ENCODE measurements at places on chromosomes 5 and 9. TPM values are rescaled to one million over a fixed set of nuclear protein-coding genes. Genes with fewer than 3 reads are reported as not detected.

DNA sequence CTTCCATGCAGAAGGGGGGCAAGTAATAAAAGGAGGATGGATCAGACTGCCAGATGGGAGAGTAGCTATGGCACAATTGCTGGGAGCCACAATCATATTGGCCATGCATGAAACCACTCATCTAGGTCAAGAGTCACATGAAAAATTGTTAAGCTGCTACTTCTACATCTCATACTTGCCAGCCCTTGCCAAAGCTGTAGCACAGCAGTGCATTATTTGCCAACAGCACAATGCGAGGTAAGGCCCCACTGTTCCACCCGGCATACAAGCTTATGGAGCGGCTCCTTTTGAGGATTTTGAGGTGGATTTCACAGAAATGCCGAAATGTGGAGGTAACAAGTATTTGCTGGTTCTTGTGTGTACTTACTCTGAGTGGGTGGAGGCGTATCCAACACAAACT is 109.9 kb upstream of the EPB41L4A start:
- no peaks in the 10 kb centered on the region for H3K4me1 ChIP-seq
- DNase-seq = no peak
- H3K36me3 ChIP-seq = no peaks in the 10 kb centered on the region
- no peak overlapping the region for H3K27ac ChIP-seq

GRCh38 chr9:127458921-127459320 is 7.6 kb downstream of the LRSAM1 start:
- peaks cover 6% of the 10 kb centered on the region for H3K4me1 ChIP-seq
- H3K27ac ChIP-seq = no peak overlapping the region
- no peak overlapping the region for H3K4me3 ChIP-seq
- no peak for DNase-seq

DNA sequence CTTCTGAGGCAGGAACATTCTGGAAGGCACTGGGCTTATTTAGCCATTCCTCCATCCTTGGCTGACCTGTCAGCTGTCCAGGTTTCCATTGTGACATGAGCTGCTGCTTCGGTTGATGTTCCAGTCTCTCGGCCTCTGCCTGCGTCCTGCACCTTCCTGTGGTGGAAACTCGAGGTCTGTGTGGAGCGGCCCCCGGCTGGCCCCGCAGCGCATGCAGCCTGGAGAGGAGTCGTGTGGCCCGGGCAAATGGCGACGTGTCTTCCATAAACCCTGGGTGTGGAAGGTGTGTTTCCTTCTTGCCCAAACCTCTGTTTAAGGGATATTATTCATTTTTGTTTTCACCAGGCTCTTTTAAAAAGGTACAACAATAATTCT is 36.5 kb upstream of the SLC9A3 start:
- H3K27ac ChIP-seq = no peak overlapping the region
- peaks cover 7% of the 10 kb centered on the region for H3K27me3 ChIP-seq
- H3K4me3 ChIP-seq = no peak overlapping the region
- no peaks in the 10 kb centered on the region for H3K36me3 ChIP-seq
- DNase-seq = no peak
- H3K4me1 ChIP-seq = no peaks in the 10 kb centered on the region

DNA sequence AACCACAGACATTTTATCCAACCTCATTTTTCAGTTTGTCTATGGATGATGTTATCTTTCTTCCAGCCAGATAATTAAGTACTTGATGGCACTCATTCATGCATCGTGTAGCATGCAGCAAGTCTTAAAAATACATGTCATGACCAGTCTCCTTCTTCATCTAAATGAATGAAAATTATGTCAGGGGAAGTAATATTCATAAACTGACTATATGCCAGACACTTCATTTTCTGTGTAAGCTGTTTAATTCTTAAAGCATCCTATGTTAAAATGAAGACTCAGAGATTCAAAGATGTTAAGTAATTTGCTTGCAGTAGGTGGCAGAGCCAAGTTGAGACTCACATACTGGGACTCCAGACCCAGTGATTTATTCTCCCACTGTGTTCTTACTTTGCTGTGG is 181.7 kb upstream of the CD180 start:
- H3K27me3 ChIP-seq = peaks cover 9% of the 10 kb centered on the region
- H3K36me3 ChIP-seq = peaks cover 2% of the 10 kb centered on the region
- DNase-seq = no peak
- H3K27ac ChIP-seq = no peak overlapping the region
- no peak overlapping the region for H3K4me3 ChIP-seq

GRCh38 chr9:115234094-115234493 is 116.1 kb upstream of the TNC start:
- H3K27me3 ChIP-seq = peaks cover 16% of the 10 kb centered on the region
- H3K36me3 ChIP-seq = no peaks in the 10 kb centered on the region
- H3K4me3 ChIP-seq = no peak overlapping the region
- no peak for DNase-seq

DNA sequence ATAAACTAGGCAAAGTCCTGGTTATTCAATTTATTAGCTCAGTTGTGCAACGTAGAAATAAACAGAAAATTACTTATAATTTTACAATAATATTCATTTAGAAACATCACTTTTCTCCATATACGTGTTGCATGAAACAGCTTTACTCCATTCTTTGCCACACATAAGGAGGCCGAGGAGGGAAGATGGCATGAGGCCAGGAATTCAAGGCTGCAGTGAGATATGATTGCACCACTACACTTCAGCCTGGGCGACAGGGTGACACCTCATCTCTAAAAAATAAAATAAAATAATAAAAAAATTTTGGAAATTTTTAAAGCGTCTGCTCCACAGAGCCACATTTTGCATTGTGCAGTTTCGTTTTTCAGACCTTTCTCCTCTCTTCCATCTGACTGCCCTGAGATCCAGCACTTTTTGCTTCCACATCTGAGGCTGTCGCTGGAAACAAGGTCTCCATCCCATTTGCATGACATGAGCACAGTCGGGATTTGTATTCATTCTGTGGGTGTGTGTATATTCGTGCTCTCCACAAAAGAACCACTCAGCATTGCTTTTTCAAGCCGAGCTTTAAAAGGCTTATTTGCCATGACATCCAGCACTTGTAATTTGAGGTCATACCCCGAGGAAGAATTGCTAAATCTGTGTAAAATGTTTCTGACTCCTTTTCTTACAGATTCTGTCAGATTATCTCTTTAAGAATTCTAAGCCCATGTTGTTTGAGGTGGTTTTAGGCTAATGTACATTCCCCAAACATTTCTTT is 98.6 kb upstream of the MSX2 start:
- no peak overlapping the region for H3K4me3 ChIP-seq
- no peak overlapping the region for H3K27ac ChIP-seq
- H3K4me1 ChIP-seq = no peaks in the 10 kb centered on the region
- H3K36me3 ChIP-seq = no peaks in the 10 kb centered on the region

DNA sequence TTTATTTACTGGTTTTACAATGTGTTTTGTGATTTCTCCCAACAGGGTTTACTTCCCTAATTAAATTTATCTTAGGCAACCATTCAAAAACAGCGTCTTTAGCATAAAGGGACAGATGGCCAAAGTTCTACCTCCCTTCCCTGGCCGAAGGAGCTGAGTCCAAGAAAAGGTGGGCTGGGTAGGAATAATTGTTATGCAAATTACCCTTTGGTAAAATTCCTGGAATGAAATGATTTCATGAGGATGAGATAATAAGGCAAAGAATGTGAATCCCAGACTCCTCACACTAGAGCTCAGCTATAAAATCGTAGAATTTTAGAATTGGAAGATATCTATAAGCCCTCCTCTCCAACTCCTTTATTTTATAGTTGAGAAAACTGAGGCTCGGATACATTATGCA is 119.6 kb downstream of the SGCD start:
- H3K4me3 ChIP-seq = no peak overlapping the region
- peaks cover 14% of the 10 kb centered on the region for H3K27me3 ChIP-seq
- H3K4me1 ChIP-seq = no peaks in the 10 kb centered on the region

DNA sequence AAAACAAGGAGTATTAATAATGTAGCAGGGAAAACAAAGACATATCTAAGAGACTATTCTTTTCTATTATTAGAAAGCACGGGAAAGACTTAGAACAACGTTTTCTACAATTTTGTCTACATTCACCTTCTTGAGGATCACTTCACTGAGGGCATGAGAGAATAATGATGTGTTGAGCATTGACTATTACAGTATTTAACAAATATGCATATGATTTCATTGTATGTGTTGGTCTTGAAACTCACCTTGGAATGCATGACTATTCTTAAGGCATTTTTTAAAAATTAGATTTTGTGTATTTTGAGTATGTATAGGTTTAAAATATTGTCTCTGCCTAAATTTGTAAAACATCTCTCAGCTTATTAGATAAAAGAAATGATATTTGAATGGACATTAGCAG is 1.2 kb downstream of the FSD1L start:
- H3K27me3 ChIP-seq = peaks cover 5% of the 10 kb centered on the region
- H3K4me1 ChIP-seq = peaks cover 17% of the 10 kb centered on the region
- DNase-seq = no peak
- peak overlapping the region; percentile 86 for H3K4me3 ChIP-seq
- no peak overlapping the region for H3K27ac ChIP-seq

DNA sequence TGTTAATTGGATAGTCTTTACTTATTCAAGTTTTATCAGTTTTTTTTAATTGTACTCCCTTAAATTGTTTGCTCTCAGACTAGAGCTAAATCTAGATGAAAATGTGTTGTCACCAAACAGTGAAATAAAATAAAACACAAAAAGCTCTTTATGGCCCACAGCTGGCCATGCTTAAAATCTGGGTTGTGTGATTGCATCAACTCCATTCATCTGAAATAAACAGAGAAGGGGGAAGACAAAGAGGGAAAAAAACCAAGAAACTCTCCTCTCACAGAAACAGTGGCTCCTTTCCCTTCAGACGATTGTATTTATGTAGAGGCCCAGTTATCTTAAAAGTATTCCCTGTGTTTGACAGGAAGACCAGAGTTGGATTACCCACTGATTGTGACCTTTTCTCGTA is 422.4 kb downstream of the IRX1 start:
- no peak overlapping the region for H3K4me3 ChIP-seq
- no peaks in the 10 kb centered on the region for H3K4me1 ChIP-seq
- H3K27ac ChIP-seq = no peak overlapping the region
- no peak for DNase-seq
- H3K36me3 ChIP-seq = no peaks in the 10 kb centered on the region

- H3K4me1 ChIP-seq = no peaks in the 10 kb centered on the region
- H3K27me3 ChIP-seq = peaks cover 14% of the 10 kb centered on the region
- no peak overlapping the region for H3K27ac ChIP-seq
Measured at GRCh38 chr9:99634186-99634585, 187.5 kb upstream of the NR4A3 start.

GRCh38 chr9:112502175-112502946 is 15.7 kb downstream of the KIAA1958 start:
- H3K36me3 ChIP-seq = peaks cover 12% of the 10 kb centered on the region
- peaks cover 3% of the 10 kb centered on the region for H3K4me1 ChIP-seq
- DNase-seq = no peak
- H3K27ac ChIP-seq = no peak overlapping the region
- no peaks in the 10 kb centered on the region for H3K27me3 ChIP-seq

DNA sequence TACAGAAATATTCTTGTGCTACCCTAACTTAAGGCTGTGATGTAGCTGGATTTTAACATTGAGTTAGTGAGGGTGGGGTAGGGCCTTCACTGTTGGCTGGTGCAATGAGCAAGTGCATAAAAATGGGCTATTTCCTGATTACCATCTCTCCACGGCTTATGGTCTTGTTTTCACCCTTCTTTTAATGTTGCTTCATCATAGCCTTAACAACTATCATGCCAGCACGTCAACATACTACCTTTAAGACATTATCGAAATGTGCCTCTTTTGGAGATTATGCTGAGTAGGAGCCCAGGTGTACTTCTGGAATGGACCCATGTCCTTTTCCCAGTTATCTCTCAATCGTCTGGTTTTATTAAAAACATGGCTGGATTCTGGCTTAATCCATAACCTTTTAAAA is 350.9 kb upstream of the ACTBL2 start:
- no peak overlapping the region for H3K27ac ChIP-seq
- no peak for DNase-seq
- no peaks in the 10 kb centered on the region for H3K4me1 ChIP-seq
- no peaks in the 10 kb centered on the region for H3K36me3 ChIP-seq

DNA sequence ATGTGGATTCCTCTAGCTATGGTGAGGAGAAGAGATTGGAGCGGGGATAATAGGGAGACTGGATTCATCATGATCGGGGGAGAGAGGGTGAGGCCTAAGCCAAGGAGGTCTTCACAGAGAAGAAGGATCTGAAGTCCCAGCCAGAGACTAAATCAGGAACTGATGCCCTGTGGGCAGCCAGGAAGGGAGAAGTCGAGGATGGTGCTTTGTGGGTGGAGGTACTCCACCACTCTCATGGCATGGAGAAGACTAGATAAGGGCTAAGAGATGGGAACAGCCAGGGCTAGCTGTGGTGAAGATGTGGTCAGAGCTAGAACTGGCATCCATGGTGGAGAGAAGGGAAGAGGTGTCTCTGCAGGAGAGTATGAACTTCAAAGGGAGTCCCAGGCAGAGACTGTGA is 3.0 kb upstream of the RGS14 start:
- H3K4me3 ChIP-seq = peak overlapping the region; percentile 6
- H3K36me3 ChIP-seq = peaks cover 21% of the 10 kb centered on the region
- peaks cover 60% of the 10 kb centered on the region for H3K4me1 ChIP-seq
- DNase-seq = no peak
- H3K27ac ChIP-seq = no peak overlapping the region

GRCh38 chr5:65199993-65200675 is 281.6 kb downstream of the ADAMTS6 start:
- H3K27ac ChIP-seq = no peak overlapping the region
- peaks cover 6% of the 10 kb centered on the region for H3K4me1 ChIP-seq
- no peaks in the 10 kb centered on the region for H3K36me3 ChIP-seq
- H3K27me3 ChIP-seq = no peaks in the 10 kb centered on the region
- no peak overlapping the region for H3K4me3 ChIP-seq

GRCh38 chr5:152556784-152557183 is 151.7 kb upstream of the NMUR2 start:
- H3K36me3 ChIP-seq = no peaks in the 10 kb centered on the region
- DNase-seq = no peak
- H3K4me3 ChIP-seq = no peak overlapping the region

GRCh38 chr5:133687212-133688061 is 75.1 kb upstream of the FSTL4 start:
- no peaks in the 10 kb centered on the region for H3K4me1 ChIP-seq
- H3K27ac ChIP-seq = no peak overlapping the region
- H3K36me3 ChIP-seq = no peaks in the 10 kb centered on the region
- peaks cover 25% of the 10 kb centered on the region for H3K27me3 ChIP-seq
- H3K4me3 ChIP-seq = no peak overlapping the region

GRCh38 chr9:112917047-112917986 is 26.6 kb upstream of the SLC46A2 start:
- peaks cover 4% of the 10 kb centered on the region for H3K4me1 ChIP-seq
- H3K36me3 ChIP-seq = no peaks in the 10 kb centered on the region
- no peak overlapping the region for H3K4me3 ChIP-seq
- H3K27me3 ChIP-seq = peaks cover 9% of the 10 kb centered on the region
- DNase-seq = no peak
- H3K27ac ChIP-seq = no peak overlapping the region

- DNase-seq = no peak
- H3K27ac ChIP-seq = no peak overlapping the region
- H3K4me3 ChIP-seq = no peak overlapping the region
- no peaks in the 10 kb centered on the region for H3K27me3 ChIP-seq
Measured at GRCh38 chr5:167763772-167764171, 527.7 kb upstream of the WWC1 start.

Gene C5orf22
- 27.2 TPM for total RNA-seq

Gene MELK
- total RNA-seq = 47.2 TPM

Gene PLEKHG4B
- 0.03 TPM for total RNA-seq

Gene LCN6
- total RNA-seq = not detected

Gene CTXN3
- total RNA-seq = not detected

Gene UNC13B
- 0.64 TPM for total RNA-seq

Gene WDR38
- total RNA-seq = not detected

Gene SKP1
- 193 TPM for total RNA-seq

Gene MYMK
- total RNA-seq = not detected

Gene ANKRD20A1
- not detected for total RNA-seq

Gene SCGB3A1
- total RNA-seq = 6.6 TPM

Gene IRX2
- not detected for total RNA-seq

Gene NIM1K
- 0.75 TPM for total RNA-seq

Gene SLC25A46
- total RNA-seq = 45.6 TPM
